Calu3 (cell line): ENCODE measurements at places on chromosomes 6 and 20. TPM values are rescaled to one million over a fixed set of nuclear protein-coding genes. Genes with fewer than 3 reads are reported as not detected.

DNA sequence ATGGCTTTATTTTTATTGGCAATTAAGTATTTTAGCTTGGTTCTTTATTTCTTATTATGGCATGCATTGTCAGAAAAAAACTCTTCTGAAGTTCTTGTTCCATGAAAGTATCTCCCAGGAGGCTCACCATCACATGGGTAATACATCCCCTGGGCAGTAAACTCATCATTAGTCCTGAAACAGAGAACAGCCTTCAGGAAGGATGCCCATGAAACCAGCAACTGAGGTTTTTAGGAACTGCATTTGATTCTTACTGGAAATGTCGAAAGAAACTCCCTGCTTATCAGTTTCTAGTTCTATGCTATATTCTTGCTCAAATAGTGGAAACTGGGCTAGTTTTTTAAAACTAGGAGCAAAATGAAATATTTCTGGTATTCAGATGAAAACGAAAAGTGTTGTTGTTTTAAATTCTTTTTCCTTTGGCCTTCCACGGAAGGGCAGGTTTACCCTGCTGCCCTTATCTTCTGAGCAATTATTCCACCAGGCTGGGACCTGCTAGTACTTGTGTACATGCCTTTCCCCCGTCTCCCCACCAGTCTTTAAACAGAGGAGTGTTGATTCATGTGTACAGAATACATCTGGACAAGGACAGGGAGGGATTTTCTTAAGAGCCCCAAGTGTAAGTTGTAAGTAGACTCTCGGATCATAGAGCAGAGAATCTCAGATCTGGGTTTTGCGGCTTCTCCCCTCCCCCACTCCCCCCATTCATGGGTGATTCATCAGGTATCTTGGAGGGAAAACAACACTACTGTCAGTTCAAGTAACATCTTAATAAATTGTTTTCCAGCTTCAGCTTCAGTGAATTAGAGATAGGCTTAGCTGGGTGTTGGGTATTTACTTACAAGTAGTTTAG, 81.5 kb downstream of the RTN4IP1 start:
- peak; percentile 6 for DNase-seq

DNA sequence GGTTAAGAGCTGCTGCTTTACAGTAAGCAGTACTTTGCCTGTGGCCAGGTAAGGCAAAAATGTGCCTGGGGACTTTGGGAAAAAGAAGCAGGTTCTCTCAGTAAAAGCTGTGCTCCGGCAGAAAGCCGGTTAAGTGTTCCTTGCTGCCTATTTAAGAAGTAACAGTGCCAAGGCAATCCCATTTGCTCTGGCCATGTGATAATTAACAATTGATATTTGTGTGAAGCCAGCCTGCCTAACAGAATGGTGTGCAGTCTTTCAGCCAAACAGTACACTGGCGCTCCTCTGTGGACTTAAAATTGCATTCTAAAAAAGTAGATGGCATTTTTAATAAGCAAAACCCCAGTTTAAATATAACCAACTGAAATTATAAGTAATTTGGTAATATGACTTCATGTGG, 430.3 kb downstream of the PLCB1 start:
- no peak for DNase-seq

- peak; percentile 72 for DNase-seq
These were observed 41.5 kb upstream of the SRF start for GRCh38 chr6:43129434-43130194.

SLC22A7 gene
- not detected in 2 replicates for total RNA-seq
